ENCODE measurements at places on chromosomes 4 and X.

GRCh38 chr4:70571772-70572171, 20.3 kb upstream of the AMBN start:
- DNase-seq, result no peak

- DNase-seq, result no peak
Observed at GRCh38 chr4:142218726-142219125, 582.3 kb downstream of the IL15 start.

DNA sequence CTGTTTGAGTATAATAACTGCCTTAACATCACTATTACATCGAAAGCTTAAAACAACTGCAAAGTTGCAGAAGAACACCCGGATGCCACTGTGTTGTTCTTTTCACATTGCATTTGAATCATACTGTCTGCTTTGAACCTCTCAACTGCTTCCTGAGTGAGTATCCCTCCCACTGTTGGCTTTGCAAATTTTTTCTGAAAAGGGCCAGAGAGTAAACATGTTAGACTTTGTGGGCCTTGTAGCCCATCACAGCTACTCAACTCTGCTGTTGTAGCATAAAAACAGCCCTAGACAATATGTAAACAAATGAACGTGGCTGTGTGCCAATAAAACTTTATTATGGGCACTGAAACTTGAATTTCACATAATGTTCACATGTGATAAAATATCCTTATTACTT, 76.1 kb downstream of the NSG1 start:
- no peak for DNase-seq

DNA sequence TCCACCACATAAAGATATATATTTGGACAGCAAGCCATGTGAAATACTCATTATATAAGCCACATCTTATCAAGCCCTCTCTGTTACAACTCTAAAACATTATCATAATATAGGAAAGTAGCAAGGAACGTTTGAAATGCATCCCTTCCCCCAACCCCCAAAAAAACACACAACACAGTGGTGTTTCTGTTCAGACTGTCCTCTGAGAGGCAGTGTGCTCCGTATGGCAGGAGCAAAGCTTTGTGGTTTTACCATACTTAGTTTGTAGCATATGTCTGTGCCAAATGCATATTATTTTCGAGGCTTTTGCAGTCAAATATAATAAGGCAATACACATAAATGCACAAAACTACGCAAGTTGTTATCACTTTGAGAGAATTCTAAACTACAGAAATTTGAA, 194.2 kb downstream of the RAPGEF2 start:
- DNase-seq, result no peak

GRCh38 chr4:181536811-181537434, 706.3 kb upstream of the TENM3 start:
- DNase-seq, result no peak

- no peak for DNase-seq
Observed at GRCh38 chrX:129227366-129227765, 295.9 kb downstream of the SMARCA1 start.

DNA sequence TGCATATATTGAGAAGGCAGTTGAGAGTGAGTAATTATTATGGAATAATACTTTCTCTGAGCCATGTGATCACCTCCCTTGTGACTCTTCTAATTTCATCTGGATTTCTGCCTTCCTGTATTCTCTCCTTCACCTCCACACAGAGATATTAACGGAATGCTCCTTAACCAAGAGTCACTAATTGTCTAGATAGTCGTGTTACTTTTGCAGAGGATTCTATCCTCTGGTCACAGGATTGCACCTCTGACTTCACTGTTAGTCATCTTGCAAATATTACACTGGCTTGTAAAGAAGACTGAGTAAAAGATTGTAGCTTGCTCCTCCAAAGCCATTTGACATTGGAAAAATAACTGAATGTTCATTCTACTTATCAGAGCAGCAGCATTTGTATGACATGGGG, 160.9 kb downstream of the SH2D1A start:
- no peak for DNase-seq

GRCh38 chrX:46333550-46333949, 211.7 kb downstream of the ZNF674 start:
- no peak for DNase-seq

- no peak for DNase-seq
Observed at GRCh38 chrX:10929747-10930146, 181.4 kb upstream of the HCCS start.

DNA sequence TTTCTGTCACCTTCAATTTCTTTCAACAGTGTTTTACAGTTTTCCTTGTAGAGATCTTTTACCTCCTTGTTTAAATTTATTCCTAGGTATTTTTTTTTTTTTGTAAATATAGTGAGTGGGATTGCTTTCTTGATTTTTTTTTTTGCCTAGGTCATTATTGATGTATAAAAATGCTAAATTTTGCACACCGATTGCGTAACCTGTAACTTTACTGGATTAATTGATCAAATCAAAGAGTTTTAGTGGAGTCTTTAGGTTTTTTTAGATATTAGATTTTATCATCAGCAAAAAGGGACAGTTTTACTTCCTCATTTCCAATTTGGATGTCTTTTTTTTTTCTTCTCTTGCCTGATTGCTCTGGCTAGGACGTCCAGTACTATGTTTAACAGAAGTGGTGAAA, 40.9 kb downstream of the TEX13A start:
- no peak for DNase-seq

DNA sequence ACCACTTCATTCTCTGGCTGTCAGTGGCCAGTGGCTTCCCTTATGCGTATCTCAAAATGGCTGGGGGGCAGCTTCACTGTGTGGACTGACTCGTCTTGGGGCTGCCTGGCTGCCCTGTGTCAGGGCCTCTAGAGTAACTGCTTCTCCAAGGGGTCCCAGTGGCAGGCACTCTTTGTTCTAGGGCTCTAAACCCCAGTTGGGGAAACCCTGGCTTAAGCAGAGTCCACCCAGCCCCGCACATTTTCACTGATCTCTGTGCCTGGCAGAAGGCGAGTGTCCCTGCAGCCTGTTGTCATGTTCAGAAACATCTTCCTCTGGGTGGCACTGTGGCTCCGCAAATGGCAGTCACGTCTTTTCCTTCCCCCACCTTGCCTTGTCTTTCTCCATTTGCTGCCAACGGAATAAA, 59.7 kb downstream of the NBDY start:
- no peak for DNase-seq

DNA sequence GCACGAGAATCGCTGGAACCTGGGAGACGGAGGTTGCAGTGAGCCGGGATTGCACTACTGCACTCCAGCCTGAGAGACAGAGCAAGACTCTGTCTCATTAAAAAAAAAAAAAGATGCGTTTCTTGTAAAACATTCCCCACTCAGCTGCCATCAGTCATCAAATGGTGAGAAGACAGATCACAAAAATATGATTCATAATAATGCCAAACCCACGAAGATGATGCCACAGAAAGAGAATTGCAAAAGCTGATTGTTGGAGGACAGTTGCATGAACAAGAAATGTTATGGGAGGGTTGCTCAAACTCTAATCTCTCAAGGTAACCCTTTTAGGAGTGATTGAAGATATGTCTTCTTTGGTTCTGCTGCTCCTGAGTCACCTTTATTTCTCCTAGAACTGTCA, 21.4 kb upstream of the SMIM14 start:
- DNase-seq, result no peak

GRCh38 chr4:41750121-41750625, 1.6 kb upstream of the PHOX2B start:
- no peak for DNase-seq

DNA sequence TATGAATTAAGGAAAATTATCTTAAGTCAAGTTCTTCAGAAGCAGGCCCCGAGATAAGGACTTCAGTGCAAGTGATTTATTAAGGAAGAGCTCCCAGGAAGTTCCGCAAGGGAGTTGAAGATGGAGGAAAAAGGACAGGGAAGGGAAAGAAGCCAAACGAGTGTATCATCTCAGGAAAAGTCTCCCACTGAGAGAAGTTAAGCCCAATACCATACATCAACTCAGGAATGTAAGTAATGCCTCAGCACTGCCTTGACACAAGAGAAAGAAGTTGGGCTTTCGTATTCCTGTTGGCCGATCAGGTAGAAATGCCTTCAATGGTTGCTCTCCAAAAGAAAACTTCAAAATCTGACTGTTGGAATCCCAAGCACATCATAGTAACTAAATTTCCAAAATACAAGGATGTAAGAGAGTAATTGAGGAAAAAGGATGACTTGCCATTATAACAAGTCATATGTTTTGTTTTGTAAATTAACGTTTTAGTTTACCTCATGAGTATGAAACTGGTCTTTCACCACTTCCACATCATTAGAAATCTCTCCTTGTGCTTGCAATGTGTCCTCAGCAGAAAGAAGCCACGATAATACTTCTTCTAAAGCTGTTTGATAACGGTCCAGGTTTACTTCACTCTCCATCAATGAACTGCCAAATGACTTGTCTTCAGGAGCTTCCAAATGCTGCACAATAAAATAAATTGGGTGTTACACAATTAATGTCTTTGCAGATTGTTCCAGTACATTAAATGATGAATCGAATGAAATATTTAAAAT, 566.7 kb downstream of the DMD start:
- no peak for DNase-seq

GRCh38 chr4:139028191-139028661, 12.6 kb downstream of the NOCT start:
- peak; percentile 19 for DNase-seq

DNA sequence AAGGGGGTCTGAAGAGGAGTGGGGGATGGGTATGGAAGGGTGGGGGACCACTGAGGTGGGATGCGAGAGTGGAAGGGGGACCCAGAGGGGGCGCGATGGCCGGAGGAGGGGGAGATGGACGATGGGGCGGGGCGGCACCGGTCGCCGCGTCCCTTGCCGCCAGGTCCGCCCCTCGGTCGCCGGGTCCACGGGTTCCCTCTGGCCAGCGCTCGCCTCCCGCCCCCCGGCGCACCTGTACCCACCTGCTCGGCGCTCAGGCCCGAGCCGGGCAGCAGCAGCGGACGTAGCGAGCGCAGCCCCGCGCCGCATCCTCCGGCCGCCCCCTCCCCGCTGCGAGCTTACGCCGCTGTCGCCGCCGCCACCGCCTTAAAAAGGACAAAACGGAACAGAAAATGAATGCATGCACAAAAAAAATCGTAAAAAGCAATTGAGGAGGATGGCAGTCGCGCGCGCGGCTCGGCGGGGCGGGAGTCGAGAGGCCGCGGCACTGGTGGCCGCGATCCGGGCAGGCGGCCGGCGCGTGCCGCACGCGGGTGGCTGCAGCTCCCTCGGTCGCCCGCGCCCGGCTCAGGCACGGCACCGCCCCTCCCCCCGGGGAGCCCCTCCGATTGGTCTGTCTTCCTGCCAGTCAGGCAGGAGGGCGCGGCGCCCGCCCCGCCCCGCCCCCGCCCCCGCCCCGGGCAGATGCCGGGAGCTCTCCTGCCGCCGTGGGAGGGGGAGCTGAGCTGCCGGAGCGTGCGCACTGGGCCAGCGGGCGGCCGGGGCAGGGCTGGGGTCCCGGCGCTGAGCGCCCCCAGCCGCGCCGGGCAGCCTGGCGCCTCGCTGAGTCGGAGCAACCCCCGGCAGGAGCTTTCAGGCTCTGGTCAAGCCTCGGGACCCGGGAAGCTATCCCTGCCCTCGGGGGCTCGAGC, at the start of gene JAKMIP1:
Gene JAKMIP1 (minus strand): TSS at position 539 of the 911 bp plus-strand sequence. CDS start 87,699 bp downstream, outside the sequence.
- DNase-seq, result peak; percentile 48

DNA sequence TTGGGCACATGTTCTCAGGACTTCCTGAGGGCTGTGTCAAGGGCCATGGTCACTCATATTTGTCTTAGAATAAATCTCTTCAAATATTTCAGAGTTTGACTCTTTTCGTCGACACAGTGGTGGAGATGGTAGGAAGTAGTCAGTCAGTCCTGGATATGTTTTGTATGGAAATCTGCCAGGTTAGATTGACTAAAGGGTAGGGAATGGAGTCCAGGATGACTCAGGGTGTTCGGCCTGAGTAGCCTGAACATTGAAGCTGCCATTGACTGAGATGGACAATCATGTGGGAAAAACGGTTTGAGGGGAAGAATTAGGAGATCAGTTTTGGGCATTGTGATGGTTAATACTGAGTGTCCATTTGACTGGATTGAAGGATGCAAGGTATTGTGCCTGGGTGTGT, 177.1 kb upstream of the CENPE start:
- no peak for DNase-seq

- DNase-seq, result no peak
Observed at GRCh38 chrX:147570483-147570882, 341.2 kb upstream of the FMR1 start.

- no peak for DNase-seq
Observed at GRCh38 chr4:171629182-171629581, 184.0 kb upstream of the GALNTL6 start.

GRCh38 chr4:4446434-4446833, 59.5 kb downstream of the NSG1 start:
- DNase-seq, result no peak

DNA sequence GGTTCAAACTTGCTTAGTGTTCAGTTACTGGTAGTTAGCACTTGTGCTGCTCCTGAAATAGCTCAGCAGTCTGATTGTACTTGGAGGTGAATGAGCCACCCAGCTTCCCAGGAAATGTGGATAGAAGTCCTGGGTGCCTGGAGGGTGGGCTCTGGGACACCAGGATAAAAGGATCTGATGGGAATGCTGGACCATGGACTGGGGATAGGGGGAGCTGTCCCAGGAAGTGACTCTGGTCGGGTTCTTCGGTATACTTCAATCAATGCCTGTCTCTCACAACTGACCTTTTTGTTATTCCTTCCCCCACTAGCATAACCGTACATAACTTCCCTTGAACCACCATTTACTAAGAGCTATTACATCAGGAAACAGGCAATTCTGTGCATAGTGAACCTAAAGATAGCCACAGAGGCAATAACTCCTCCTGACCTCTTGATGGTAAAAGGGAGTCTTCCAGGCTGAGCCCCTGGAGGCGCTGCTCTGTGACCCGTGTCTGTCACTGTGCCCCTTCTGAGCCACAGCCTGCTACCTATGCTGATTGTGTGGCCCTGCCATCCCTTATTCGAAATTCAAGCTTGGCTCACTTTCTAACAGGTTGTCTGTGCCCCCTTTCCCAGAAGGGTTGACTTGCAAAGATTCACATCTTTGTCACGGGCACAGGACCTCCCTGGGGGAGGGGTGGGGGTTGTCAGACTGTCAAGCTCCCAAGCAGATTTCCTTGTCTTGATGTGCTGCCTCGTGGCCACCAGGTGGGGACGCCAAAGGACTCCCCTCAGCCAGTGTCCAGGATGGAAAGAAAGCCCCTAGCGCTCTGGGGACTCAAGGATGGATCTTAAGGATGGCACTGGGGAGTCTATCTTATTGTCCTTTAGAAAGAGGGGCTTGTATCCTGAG, 24.5 kb upstream of the WDR1 start:
- no peak for DNase-seq

DNA sequence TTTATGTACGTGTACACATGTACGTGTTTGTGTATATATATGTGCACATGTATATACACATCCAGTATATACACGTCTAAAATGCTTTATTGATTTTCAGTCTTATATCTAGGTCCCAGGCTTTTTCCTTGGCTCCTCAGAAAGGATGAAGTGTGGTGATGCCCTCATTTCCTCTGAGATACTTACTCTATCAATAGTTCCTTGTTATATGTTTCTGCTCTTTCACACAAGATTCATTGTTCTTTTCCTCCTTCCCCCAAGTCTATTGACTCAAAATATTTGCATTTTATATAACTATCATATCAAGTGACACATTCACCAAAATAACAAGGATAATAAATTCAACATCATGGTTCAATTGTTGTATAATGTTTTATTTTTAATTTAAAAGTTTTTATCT, 359.2 kb downstream of the EPHA5 start:
- no peak for DNase-seq
